ENCODE measurements at places on chromosomes 12 and 14. TPM values are rescaled to one million over a fixed set of nuclear protein-coding genes. Genes with fewer than 3 reads are reported as not detected.

DNA sequence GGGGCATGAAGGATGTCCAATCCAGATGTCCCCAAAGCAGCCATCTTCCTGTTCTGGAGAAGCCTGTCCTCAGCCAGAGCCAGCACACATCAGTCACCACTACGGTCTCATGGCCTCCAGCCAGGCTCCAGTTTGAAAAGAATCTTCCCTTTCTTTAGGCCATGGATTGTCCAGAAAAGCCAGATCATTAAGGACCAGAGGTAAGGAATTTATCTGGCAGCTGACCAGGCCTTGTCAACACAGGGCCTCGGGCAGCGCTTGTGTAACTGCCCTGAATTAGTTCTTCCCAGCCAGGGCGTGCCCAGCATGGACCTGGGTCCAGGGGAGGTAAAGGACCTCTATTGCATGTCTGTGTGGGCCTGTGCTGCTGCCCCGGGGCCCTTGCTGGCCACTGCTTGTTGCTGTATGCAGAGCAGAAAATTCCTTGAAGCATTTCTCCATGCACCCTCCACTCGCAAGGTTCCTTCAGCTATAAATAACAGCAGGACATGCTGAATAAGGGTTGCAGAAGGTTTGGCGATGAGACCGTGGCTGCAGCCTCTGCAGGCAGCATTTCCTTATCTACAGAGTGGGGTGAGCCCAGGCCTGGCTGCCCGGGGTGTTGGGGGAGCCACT is 21.7 kb upstream of the VPS37B start:
- H3K4me1 ChIP-seq: peaks cover 9% of the 10 kb centered on the region
- H3K36me3 ChIP-seq: no peaks in the 10 kb centered on the region
- peak; percentile 69 for DNase-seq
- no peak overlapping the region for H3K4me3 ChIP-seq

GRCh38 chr14:41362139-41362538 is 244.5 kb upstream of the LRFN5 start:
- no peak for DNase-seq
- H3K27ac ChIP-seq: no peak overlapping the region
- H3K4me1 ChIP-seq: no peaks in the 10 kb centered on the region
- no peaks in the 10 kb centered on the region for H3K27me3 ChIP-seq

GRCh38 chr14:68953196-68953555 is 25.9 kb downstream of the ACTN1 start:
- H3K4me1 ChIP-seq: peaks cover 65% of the 10 kb centered on the region
- no peak overlapping the region for H3K27ac ChIP-seq
- no peaks in the 10 kb centered on the region for H3K36me3 ChIP-seq
- no peak for DNase-seq

GRCh38 chr14:68651075-68651474 is 141.8 kb downstream of the ZFP36L1 start:
- H3K27ac ChIP-seq: no peak overlapping the region
- DNase-seq: no peak

- no peak for DNase-seq
- no peaks in the 10 kb centered on the region for H3K27me3 ChIP-seq
- H3K4me1 ChIP-seq: no peaks in the 10 kb centered on the region
- no peak overlapping the region for H3K27ac ChIP-seq
These were observed 379.4 kb downstream of the ALG10 start for GRCh38 chr12:34401659-34402227.

GRCh38 chr14:75522224-75522982 is at the start of gene BATF:
Gene BATF (plus strand): TSS chr14:75522469. CDS start chr14:75522683, 214 bp downstream.
- no peaks in the 10 kb centered on the region for H3K27me3 ChIP-seq
- peaks cover 16% of the 10 kb centered on the region for H3K4me1 ChIP-seq
- H3K27ac ChIP-seq: peak within 1 kb of the TSS; percentile 50
- H3K4me3 ChIP-seq: no peak within 1 kb of the TSS

- no peaks in the 10 kb centered on the region for H3K36me3 ChIP-seq
- H3K4me1 ChIP-seq: peaks cover 13% of the 10 kb centered on the region
- DNase-seq: no peak
- no peak overlapping the region for H3K4me3 ChIP-seq
- H3K27ac ChIP-seq: no peak overlapping the region
- H3K27me3 ChIP-seq: no peaks in the 10 kb centered on the region
These were observed 318.8 kb downstream of the PRKD1 start for GRCh38 chr14:29608861-29609260.

DNA sequence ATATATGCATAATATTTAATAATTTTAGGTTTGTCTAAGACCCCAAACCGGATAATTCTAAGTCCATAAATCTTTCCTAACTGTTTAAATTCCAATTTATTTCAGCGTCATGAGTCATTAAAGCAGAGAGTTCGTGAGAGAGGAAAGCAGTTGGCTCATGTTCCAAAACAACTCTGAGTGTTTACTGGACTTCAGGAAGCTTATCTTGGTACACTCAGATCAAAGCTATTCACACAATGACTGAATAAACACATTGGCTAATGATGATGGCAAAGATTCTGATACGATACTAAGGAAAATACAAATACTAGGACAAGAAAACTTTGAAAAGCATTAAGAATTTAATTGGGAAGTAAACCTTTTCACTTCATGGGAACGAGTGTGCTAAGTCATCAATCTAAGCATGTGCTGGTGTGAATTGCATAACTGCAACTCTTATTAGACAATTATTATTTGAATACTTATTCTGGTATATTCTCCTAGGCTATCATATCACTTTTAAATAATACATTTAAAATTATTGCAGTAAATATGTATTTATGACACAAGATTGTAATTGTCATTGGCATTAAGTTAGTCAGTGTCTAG is 34.8 kb upstream of the CLEC14A start:
- no peaks in the 10 kb centered on the region for H3K36me3 ChIP-seq
- peaks cover 11% of the 10 kb centered on the region for H3K4me1 ChIP-seq
- H3K27me3 ChIP-seq: no peaks in the 10 kb centered on the region
- H3K4me3 ChIP-seq: no peak overlapping the region
- no peak overlapping the region for H3K27ac ChIP-seq

- no peaks in the 10 kb centered on the region for H3K36me3 ChIP-seq
- no peak overlapping the region for H3K4me3 ChIP-seq
- no peak overlapping the region for H3K27ac ChIP-seq
These were observed 473.0 kb downstream of the PCNX1 start for GRCh38 chr14:71380271-71380670.

DNA sequence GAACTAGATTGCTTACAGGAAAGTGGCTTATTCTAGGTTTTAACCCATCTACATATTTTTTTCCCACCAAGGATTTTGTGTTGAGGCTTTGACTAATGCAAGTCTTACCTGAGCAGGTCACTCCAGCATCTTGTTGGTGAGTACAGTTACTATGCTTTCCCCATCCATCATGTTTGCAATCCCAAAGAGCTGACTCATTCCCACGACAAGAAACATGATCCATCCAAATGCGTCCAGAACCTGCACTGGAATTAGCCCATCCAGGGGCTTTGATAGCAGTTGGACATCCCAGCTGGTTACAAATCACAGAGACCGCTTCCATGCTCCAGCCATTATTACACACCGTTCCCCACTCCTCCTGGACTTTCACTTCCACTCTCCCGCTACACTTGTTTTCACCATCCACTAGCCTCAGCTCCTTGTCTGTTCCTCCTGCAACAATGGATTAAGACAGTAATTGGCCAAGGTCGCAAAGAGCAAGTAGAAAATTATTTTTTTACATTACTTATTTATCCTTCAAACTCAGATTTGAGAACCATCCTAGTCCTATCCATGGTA is 2.5 kb downstream of the CD163 start:
- H3K4me3 ChIP-seq: no peak overlapping the region
- H3K36me3 ChIP-seq: no peaks in the 10 kb centered on the region
- no peak overlapping the region for H3K27ac ChIP-seq
- peak; percentile 24 for DNase-seq

DNA sequence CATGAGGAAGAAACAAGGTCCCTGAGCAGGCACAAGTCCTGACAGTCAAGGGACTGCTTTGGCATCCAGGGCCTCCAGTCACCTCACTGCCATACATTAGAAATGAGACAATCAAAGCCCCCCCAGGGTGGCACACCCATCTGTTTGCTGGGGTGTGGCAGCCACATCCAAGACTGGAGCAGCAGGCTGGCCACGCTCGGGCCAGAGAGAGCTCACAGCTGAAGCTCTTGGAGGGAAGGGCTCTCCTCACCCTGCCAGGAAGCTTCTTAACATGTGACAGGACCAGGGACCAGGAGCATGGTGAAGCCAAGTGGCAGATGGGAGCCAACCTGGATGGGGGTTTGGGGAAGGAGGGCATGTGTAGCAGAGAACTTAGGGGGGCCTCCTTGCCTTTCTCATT is 10.0 kb downstream of the CACNB3 start:
- no peak for DNase-seq
- peaks cover 37% of the 10 kb centered on the region for H3K36me3 ChIP-seq
- no peaks in the 10 kb centered on the region for H3K4me1 ChIP-seq
- H3K4me3 ChIP-seq: no peak overlapping the region
- no peak overlapping the region for H3K27ac ChIP-seq
- no peaks in the 10 kb centered on the region for H3K27me3 ChIP-seq

DNA sequence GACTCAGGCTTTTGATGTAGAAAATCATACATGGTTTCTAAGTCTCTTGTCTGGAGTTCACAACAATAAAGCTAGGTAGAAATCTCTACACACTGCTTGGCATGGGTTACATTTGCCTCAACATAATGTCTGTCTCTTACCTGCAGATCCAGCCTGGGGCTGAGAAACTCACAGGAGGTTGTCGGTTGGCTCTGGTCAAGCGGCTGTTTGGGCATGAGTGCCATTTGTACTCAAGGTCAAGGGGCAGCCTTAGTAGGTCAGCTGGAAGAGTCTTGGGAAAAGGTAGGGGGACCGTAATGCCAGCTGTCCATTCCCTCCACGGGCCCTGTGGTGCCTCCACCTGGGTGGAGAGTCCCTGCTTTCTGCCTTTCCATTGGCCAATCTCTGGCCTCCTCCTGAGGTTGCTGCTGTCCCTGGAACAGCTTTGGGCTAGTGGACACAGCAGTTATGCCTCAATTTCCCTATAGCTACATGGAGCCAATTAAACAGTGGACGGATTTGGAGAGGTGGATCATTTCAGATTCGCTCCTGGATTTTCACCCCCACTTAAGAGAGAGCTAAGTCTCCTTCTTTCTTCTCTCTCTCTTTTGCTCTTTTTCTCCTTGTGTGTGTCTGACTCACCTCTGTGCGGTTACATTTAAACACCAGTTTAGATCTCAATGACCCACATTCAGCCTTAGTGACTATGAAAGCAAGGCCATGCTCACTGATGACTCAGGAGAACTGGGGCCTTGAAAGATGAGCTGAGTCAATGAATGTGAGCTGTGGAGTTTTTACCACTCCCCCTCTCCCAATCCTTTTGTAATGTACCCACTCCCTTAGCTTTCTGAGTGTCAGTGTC is 132.8 kb upstream of the HIF1A start:
- no peaks in the 10 kb centered on the region for H3K36me3 ChIP-seq
- no peak overlapping the region for H3K4me3 ChIP-seq
- DNase-seq: peak; percentile 57

GRCh38 chr14:102370305-102370809 is 7.6 kb downstream of the TECPR2 start:
- no peaks in the 10 kb centered on the region for H3K36me3 ChIP-seq
- no peaks in the 10 kb centered on the region for H3K4me1 ChIP-seq
- DNase-seq: no peak
- H3K4me3 ChIP-seq: no peak overlapping the region
- no peaks in the 10 kb centered on the region for H3K27me3 ChIP-seq

- no peaks in the 10 kb centered on the region for H3K27me3 ChIP-seq
- no peak overlapping the region for H3K27ac ChIP-seq
- DNase-seq: no peak
- no peaks in the 10 kb centered on the region for H3K4me1 ChIP-seq
These were observed 185.5 kb upstream of the FAR2 start for GRCh38 chr12:28963554-28963953.

GRCh38 chr12:43978556-43978955 is 142.7 kb downstream of the TMEM117 start:
- no peak overlapping the region for H3K4me3 ChIP-seq
- no peaks in the 10 kb centered on the region for H3K27me3 ChIP-seq
- H3K36me3 ChIP-seq: no peaks in the 10 kb centered on the region

GRCh38 chr14:32426586-32427388 is 97.7 kb downstream of the AKAP6 start:
- H3K4me1 ChIP-seq: no peaks in the 10 kb centered on the region
- H3K27me3 ChIP-seq: no peaks in the 10 kb centered on the region
- no peak overlapping the region for H3K27ac ChIP-seq
- no peak overlapping the region for H3K4me3 ChIP-seq
- H3K36me3 ChIP-seq: no peaks in the 10 kb centered on the region

GRCh38 chr12:125639826-125640225 is 574.6 kb downstream of the AACS start:
- no peak for DNase-seq
- H3K27me3 ChIP-seq: no peaks in the 10 kb centered on the region
- H3K27ac ChIP-seq: no peak overlapping the region
- H3K4me3 ChIP-seq: no peak overlapping the region
- no peaks in the 10 kb centered on the region for H3K4me1 ChIP-seq
- H3K36me3 ChIP-seq: no peaks in the 10 kb centered on the region

DNA sequence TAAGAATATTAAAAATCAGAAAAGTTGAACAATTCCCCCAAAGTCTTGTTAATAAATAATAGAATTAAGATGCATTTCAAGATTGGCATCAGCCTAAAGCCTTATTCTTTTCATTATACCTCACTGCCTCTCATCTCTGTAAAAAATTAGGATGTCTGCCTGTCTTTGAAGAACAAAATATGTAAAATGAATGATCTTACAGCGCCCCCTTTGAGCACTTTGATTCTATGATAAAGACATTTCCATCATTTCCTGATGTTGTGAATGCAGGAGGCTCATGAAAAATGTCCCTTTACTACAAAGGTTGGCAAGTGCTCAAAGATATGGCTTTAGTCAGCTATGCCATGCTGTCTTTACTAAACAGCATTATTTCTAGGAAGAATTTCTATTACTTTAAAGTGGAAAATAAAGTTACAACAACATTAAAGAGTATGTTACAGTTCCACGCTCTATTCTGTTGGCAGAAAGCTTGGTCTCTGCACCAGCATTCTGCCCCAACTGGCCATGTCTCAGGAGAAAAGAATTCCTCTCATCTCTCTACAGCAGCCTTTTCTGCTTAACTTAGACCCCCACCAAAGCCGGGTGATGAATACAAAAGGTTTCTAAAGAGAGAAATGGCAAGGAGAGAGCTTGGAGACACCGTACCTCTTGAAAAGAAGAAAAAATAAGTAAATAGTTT is 95.1 kb downstream of the LLPH start:
- H3K4me3 ChIP-seq: no peak overlapping the region
- peaks cover 10% of the 10 kb centered on the region for H3K4me1 ChIP-seq
- H3K36me3 ChIP-seq: no peaks in the 10 kb centered on the region
- H3K27ac ChIP-seq: no peak overlapping the region
- H3K27me3 ChIP-seq: no peaks in the 10 kb centered on the region
- DNase-seq: no peak

- H3K27ac ChIP-seq: no peak overlapping the region
- H3K27me3 ChIP-seq: no peaks in the 10 kb centered on the region
- no peaks in the 10 kb centered on the region for H3K36me3 ChIP-seq
- no peak for DNase-seq
- peaks cover 14% of the 10 kb centered on the region for H3K4me1 ChIP-seq
These were observed 97.6 kb downstream of the EFCAB11 start for GRCh38 chr14:89856871-89857345.

GRCh38 chr12:6703631-6704030 is 3.0 kb upstream of the PIANP start:
- H3K27ac ChIP-seq: no peak overlapping the region
- no peak overlapping the region for H3K4me3 ChIP-seq
- H3K4me1 ChIP-seq: peaks cover 14% of the 10 kb centered on the region
- DNase-seq: no peak
- peaks cover 21% of the 10 kb centered on the region for H3K27me3 ChIP-seq

GRCh38 chr12:180445-180844 is 33.5 kb downstream of the SLC6A12 start:
- no peak for DNase-seq
- H3K4me3 ChIP-seq: no peak overlapping the region
- H3K27ac ChIP-seq: no peak overlapping the region
- H3K36me3 ChIP-seq: no peaks in the 10 kb centered on the region
- H3K4me1 ChIP-seq: no peaks in the 10 kb centered on the region

The TEX52 gene
- not detected for total RNA-seq

The ARF3 gene
- total RNA-seq: 24.1 TPM

The PROX2 gene
- total RNA-seq: not detected

The KRT75 gene
- not detected for total RNA-seq

The TMPRSS12 gene
- not detected for total RNA-seq

The NEDD1 gene
- total RNA-seq: 15.5 TPM
